ENCODE measurements at places on chromosomes 16 and 17.

DNA sequence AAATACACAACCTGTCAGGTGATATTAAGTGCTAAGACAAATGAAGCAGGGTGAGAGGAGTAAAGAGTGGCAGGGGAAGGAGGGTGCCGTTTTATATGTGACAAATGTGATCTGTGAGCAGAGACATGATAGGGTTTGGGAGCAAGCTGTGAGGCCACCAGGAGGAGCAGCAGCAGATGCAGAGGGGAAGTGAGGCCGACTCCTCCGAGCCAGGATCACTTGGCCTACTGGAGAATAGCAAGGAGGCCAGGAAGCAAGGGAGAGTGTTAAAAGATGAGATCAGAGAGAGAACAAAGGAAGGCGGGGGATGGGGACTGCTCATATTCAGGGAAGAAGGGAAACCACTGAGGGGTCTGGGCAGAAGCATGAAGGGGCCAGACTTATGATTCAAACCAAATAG lies 129.4 kb downstream of the TANGO6 start:
- no peak for DNase-seq

DNA sequence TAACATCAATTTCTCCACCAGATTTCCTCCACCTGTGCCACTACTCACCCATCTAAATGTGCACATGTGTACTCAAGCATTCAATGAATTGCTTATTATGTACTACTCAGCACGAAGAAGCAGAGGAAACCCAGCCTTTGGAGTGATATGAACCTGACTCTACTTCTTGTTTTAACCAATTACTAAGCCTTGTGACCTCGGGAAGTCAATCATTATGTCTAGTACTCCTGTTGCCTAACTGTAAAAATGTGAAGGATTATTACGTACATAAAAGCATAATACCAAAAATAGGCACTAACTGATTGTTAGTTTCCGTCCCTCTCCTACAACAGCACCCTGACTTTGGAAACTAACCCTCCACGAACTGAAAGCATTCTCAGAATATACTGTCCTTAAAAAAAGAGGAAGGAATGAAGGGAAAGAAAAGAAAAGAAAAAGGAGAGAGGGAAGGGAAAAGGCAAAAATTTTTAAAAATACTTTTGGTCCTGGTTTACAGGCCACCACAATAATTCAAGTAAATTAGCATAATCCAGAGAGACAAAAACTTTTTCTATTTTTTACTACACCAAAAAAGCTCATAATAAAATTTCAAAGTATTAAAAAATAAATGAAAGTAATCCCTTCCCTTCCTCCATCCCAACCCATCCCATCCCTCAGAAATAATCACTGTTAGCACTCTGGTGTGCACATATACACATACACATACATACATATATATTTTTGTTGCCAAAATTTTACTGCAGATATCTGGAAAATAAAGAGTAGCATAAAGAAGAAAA lies 53.6 kb downstream of the KANSL1 start:
- DNase-seq: no peak

DNA sequence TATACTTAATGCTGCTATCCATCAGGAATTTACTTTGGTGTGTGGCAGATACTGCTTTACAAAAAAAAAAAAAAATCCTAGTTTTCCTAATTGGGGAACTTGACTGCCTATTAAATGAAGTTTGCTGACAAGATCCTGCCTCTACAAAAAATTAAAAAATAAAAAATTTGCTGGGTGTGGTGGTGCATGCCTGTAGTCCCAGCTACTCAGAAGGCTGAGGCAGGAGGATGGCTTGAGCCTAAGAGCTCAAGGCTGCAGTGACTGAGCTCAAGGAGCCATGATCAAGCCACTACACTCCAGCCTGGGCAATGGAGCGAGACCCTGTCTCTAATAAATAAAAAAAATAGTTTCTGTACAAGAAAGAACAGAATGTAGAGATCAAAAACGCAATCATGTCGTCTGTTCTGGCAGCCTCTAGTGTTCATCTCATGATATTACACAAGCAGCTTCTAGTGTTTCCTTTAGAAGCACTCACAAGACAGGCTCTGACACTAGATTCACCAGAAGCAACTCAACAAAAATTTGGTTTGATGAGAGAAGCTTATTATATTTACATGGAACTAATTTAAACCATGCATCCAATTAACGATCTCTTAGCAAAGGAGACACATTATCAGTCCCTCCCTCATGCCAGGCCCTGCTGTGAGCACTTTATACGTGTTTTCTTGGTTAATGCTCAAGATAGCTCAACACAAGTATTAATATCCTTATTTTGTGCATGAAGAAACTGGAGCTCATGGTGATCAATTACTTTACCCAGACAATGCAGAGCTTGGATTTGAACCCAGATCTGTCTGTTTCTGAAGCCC lies 6.8 kb upstream of the KRTAP17-1 start:
- DNase-seq: peak; percentile 26

- DNase-seq: no peak
Observed at GRCh38 chr17:62975206-62975605, 9.2 kb downstream of the TANC2 start.

- no peak for DNase-seq
Observed at GRCh38 chr17:45315648-45316433, 979 bp downstream of the MAP3K14 start.

- no peak for DNase-seq
Observed at GRCh38 chr17:59145571-59146096, 9.4 kb downstream of the SKA2 start.

- no peak for DNase-seq
Observed at GRCh38 chr16:67530013-67530939, 1.6 kb downstream of the RIPOR1 start.

GRCh38 chr17:67386965-67387551 lies 10.0 kb downstream of the PITPNC1 start:
- DNase-seq: no peak

GRCh38 chr17:32658470-32659418 lies 172.0 kb downstream of the CDK5R1 start:
- no peak for DNase-seq

- DNase-seq: no peak
Observed at GRCh38 chr16:46991729-46992704, 18.5 kb upstream of the DNAJA2 start.

- DNase-seq: no peak
Observed at GRCh38 chr16:79826732-79827475, 226.4 kb upstream of the MAF start.

- DNase-seq: no peak
Observed at GRCh38 chr17:47685556-47686275, 8.2 kb upstream of the TBKBP1 start.

DNA sequence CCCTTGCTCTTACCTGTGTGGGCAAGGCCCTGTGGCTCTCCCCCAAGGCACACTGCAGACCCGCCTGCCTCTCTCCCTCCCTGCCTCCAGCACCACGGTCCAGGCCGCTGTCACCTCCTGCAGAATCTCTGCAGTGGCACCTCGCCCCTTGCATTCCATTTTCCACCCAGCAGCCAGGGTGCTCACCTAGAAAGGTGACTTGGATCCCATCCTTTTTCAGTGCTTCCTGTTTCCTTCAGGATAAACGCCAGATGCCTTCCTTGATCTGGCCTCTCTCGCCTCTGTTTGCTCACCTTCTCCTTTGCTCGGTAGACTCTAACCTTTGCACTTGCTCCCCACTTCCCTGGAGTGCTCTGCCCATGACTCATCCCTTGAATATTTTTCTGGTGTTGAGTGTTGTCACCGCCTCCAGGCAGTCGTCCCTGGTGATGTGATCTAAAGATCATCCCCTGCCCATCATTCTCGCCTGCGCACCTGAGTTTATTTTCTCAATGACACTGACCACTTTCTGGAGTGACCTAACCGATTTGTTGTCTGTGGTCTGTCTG lies 79.2 kb upstream of the LGALS9 start:
- DNase-seq: no peak

DNA sequence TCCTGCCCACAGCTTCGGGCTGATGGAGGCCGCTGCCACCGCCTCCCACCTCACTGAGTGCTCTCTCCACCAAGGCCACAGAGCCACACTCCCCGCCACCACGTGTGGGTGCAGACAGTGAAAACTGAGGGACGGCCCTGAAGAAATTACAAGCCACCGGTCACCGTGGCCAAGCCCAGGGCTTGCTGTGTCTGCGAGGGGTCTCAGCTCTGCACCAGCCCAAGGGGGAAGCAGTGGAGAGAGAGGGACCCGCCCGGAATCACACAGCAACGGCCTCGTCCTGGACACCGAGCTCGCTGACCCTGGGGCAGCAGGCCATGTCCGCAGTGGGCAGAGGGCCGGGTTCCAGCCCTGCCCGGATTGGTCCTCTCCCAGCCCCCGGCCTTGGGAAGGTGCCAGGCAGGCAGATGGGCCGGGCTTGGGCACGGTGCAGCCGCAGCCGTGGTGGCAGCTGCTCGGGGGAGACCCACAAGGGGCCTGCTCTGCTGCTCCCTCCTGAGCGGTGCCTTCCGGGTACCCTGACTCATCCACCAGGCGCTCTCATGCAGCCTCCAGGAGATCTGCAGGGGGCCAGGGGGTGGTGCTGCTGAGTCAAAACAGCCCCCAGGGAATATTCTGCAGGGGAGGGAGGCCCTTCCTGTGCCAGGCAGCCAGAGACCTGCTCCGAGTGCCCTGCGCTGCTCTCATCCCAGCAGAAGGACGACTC lies 52.0 kb downstream of the CBFA2T3 start:
- DNase-seq: peak; percentile 48

DNA sequence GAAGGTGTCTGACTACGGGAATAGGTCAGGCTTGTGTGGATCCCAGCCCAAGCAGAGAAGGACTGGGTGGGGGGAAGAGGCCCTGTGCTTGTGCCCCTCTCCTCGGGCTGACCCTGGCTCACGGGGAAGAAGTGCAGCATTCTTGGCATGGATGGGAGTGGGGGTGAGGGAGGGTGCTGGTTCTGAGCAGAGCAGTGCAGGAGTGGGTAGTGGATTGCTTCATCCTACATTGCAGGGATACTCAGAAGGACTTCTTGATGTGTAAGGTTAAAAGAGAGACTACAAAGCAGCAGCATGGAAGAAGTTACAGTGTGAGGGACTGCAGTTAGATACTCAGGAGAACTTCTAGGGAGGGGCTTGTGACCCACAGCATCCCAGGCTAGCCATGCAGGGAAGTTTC lies 2.1 kb downstream of the ARHGAP23 start:
- no peak for DNase-seq

DNA sequence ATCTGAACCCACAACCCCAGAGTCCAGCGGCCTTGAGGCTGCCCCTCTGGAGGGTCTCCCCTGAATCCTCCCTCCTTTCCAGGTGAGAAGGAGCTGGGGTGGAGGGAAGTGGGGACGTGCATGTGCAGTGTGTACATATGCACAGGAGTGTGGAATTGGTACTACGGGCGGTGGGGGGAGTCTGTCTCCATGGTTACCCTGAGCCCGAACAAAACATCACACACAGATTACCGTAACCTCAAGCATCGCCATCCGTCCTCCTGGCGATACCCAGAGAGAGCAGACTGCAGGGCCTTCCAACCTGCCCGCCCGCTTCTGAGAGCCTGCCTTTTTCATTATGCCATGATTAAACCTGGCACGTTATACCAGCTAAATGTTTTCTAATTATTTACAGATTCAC lies 25.1 kb downstream of the GSG1L start:
- no peak for DNase-seq

GRCh38 chr17:73652886-73653480 lies 8.7 kb upstream of the SDK2 start:
- DNase-seq: no peak

- DNase-seq: no peak
Observed at GRCh38 chr16:1036726-1037393, 35.7 kb upstream of the SSTR5 start.

GRCh38 chr16:6428861-6429260 lies 903.8 kb upstream of the RBFOX1 start:
- DNase-seq: no peak

- no peak for DNase-seq
Observed at GRCh38 chr17:64547319-64547718, 40.5 kb downstream of the CEP95 start.

DNA sequence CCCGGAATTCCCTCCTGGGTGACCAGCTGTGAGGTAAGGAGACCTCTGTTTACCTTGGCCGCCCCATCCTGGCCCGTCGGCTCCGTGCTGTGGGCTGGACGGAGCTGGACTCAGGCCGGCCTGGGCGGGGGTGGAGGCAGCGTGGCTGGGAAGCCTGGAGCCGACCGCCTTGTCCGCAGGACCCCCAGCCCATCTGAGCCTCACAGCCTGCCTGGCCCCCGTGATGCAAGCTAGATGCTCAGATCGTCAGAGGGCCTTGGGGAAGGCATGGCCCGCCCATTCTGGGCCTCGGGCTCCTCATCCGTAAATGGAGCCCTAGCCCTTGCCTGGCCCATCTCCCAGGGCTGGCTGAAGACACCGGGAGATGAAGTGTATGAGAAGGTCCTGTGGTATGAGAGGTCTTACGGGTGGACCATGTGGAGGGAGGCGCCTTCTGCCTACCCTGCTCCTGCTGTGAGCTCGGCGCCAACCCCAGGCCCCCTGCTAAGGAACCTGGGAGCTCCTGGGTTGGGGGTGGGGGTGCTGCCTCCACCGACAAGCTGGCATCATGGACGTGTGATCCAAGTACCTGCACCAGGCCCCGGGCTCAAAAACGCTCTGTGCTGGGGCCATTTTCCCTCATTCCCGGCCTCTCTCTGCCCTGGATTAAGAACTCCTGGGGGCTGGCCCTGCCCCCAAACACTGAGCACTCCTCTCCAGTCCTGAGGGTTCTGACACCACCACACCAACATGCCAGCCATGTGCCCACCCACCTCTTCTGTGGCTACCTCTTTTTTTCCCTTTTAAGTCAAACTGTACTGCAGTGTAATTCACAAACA lies 5.4 kb upstream of the P2RX1 start:
- no peak for DNase-seq

GRCh38 chr16:20803561-20804214 lies 2.6 kb downstream of the ERI2 start:
- DNase-seq: no peak

- DNase-seq: no peak
Observed at GRCh38 chr16:67996666-67997065, 2.6 kb downstream of the DPEP2 start.

DNA sequence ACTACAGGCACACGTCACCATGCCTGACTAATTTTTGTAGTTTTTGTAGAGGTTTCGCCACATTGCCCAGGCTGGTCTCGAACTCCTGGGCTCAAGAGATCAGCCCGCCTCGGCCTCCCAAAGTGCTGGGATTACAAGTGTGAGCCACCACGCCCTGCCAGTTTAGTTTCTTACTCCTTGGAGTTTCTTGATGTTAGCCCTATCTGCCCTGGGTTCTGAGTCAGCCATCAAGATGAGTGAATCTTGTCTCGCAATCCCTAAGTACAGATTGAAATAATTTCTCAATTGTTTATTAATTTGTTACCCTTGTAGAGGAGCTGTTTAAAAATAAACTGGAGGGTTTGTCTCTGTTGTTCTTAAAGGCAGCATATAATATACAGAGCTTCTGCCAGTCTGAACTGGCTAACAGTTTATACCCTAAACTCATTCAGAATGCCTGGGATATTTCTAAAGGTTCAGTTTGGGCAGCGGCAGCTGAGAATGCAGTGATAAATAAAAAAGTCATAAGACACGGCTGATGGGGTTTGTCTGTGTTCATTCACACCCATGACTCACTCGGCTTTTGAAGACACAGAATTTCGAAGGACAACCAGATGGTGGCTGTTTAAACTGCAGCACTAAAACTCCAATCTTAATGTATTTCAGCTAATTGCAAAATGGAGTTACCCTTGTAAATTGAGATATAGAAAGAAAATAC lies 39.6 kb downstream of the GPRC5B start:
- DNase-seq: no peak
